ENCODE measurements at places on chromosomes 1 and 21. TPM values are rescaled to one million over a fixed set of nuclear protein-coding genes. Genes with fewer than 3 reads are reported as not detected.

DNA sequence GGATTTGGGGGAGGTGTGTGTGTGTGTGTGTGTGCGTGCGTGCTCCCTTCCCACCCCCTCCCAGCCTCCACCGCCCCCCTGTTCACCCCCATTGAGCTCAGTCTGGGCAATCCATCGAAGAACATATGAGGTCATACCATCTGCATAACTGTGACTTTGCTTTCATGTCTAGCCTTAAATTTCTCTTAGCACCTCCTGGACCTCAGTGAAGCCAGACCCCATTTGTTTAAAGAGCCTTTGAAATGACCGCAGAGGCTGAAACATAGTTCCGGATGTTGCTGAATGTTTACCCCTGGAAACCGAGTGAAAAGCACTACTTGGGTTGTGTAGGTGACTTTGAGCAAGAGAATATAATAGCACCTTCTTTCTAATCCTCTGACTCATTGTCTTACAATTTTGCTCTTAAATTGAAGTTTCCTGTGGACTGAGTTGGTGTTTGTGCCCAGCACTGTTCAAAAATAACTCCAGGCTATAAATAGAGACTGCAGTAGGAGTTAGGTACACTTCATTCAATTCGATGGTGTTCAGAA, 75.4 kb downstream of the UBE4B start:
- DNase-seq = peak; percentile 53

CLDN19 gene
- not detected for total RNA-seq

C1orf94 gene
- not detected for total RNA-seq

EFCAB14 gene
- 55.2 TPM for total RNA-seq

GRCh38 chr1:234542211-234542850, 63.4 kb upstream of the TARBP1 start:
- DNase-seq = no peak

DNA sequence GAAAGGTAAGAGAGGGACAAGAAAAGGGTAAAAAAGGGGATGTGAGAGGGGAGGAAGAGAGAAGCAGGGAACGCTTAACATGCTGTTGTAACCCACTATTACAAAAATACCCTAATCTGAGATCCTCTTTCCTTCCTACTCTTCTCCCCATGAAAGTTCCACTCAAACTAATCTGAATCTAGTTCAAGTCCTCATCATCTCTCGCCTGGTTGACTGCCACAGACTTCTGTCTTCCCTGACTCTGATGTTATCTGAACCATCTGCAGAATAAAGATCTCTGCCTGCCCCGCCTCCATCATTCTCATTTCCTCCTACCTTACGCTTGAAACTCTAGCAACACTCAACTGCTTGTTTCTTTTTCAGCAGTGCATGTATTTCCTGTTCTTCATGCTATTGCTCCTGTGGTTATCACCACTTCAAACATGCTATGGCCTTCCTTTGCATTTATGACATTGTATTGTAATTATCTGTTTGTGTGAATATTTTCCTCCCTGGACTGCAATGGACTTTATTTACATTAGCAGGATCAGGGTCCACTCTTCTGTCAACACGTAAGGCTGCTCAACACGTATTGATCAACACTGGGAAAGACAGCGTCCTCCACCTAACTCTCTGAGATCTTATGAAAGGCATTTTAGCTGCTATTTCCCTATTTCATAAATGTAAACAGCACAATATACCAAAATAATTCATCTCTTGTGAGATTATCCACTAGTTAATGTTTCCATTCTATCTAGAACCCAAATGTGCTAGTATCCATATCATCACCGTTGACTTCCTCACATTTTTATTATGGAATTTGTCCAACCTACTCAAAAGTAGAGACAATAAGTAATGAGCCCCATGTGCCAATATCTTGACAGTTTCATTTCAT, 215.5 kb upstream of the USP25 start:
- no peak for DNase-seq

- DNase-seq = no peak
Observed at GRCh38 chr1:55916481-55916880, 662.9 kb downstream of the PLPP3 start.

DNA sequence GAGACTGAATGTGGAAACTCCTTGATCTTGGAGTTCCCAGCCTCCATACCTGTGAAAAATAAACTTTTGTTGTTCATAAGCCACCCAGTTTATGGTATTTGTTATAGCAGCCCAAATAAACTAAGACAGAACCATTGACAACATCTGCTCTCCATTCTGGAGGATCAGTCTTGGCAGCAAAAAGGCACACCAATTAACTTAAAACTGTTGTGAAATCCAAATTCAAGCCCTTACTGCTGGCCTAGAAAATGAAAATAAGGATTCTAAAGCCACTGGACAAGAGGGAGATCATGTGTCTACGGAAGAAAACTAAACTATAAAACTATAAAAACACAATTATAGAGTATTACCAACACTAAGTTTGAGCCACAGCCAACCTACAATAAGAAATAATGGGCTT, 172.1 kb upstream of the RNPC3 start:
- no peak for DNase-seq

Measured in LHCN-M2 (cell line).